Stimulated activated CD4-positive, alpha-beta T cell treated with anti-CD3 and anti-CD28 coated beads, Interleukin-2, amount 100 ng/mL, for 4 hours (primary cell): ENCODE measurements at places on chromosomes 2 and 18.

GRCh38 chr2:54396107-54396506, 60.0 kb upstream of the SPTBN1 start:
- DNase-seq, result no peak

GRCh38 chr18:69956057-69956456, 8.4 kb upstream of the CD226 start:
- DNase-seq, result no peak

DNA sequence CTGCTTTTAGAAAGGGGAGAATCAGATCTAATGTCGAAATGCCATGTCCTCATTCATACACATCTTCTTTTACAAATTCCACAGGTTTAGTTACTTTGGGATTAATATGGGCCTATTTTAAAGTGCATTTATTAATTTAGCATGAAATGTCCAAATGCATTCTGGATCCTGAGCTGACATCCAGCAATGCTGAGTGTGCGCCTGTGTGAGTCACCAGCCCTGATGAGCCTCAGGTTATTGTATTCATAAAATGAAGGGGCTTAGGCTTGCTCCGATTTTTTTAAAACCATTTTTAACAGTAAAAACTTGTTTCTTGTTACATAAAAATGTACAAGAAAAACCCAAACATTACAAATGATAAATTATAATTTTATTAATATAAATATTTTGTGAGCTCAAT, 94.1 kb downstream of the SH3YL1 start:
- no peak for DNase-seq

DNA sequence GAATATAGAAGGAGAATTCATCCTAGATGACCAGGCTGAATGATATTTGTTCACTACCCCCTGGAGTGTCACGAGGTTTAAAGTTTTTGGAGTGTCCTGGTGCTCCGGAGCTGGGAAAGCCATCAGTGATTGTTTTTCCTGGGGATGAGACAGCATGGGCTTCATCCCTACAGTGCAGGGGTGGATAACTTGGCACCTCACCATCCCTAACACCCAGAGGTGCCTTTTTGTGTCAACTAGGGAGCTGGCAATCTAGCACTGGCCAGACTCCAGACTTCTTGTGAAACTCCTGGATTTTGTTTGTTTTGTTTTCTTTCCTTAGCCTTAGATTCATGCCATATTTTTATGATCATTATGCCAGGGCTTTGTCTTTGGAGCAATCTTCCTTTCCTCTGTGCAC, 164.8 kb downstream of the PRKCE start:
- no peak for DNase-seq

DNA sequence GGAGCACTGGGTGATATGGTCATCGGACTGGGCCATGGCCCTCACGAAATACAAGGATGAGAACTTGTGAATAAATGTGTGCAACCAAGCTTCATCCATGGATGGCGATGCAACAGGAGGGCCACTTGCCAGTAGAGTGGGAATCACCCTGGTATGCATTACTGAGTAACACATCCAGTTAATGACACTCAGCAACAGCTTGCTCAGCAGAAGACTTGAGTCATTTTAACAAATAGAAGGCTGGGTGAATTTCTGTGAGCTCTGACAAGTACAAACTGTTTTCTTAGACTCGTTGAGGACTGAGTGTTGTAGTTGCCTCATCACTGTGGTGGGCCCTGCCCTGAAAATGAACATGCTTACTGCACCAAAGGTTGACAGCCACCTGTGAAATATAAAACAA, 221.6 kb downstream of the NCKAP5 start:
- DNase-seq, result no peak

- DNase-seq, result no peak
Measured at GRCh38 chr18:75574187-75574586, 146.7 kb upstream of the SMIM21 start.

DNA sequence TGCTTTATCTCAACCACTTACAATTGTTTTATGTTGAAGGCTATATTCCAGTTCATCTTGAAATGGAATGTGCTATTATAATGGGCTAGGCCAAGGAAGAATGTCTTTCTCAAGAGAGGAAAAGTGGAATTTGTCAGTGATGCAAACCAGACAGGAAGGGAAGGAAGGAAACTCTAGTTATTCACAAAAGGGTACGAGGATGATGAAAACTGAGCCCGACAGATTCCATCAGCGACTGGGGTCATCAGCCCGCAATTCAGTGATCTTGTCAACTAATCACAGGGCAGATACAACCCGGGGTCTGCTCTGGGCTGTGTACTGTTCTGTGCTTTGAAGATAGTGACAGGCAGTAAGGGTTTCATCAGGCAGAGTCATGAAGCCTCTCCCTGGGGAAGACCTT, 23.4 kb upstream of the LYPD6 start:
- no peak for DNase-seq

GRCh38 chr2:158546412-158547144, 89.8 kb downstream of the PKP4 start:
- DNase-seq, result no peak

DNA sequence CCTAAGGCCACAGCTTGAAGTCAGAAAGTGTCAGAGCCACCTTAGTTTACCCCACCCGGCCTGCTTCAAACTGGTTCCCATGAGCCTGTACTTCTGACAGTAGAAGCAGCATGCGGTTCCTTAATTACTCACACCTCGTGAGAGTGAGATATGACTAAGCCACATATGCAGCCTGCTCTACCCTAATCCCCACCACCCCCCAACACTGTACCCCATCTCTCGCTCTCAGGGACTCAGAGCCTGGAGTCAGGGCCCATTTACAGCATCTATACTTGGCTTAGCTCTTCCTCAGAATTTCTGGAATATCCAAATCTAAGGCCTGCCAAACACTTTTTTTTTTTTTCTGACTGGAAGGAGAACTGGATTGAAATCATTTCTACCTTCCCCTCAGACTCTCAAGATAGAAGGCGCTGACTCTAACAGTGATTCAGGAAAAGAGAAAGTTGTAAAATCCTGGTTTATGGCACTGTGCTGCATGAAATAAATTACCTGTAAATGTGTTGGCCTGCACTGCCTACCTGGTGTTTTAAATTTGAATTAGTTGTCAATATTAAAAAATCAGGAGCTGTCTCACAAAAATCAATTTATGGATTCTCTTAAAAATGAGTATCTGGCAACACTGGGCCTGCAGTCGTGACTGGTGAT, 360.0 kb downstream of the RND3 start:
- no peak for DNase-seq
